ENCODE measurements at places on chromosomes 3 and 15. TPM values are rescaled to one million over a fixed set of nuclear protein-coding genes. Genes with fewer than 3 reads are reported as not detected.

DNA sequence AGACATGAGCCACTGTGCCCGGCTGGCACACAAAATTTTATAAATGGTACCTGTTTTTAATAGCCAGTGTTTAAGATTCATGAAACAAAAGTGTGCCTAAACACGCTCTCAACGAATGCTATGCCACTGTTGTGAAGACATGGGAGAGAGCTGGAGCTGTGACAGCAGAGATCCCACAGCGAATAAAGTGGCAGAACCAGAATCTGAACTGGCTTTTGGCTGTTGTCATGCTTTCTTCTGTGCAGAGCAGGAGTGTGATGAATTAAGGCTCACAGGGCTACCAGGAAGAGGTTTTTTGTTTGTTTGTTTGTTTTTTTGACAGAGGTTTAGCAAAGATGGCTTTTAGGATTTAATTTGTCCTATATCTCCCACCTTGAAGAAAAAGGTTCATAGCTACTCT is 14.5 kb downstream of the PTPRG start:
- H3K27ac ChIP-seq = no peak overlapping the region
- H3K4me1 ChIP-seq = peaks cover 87% of the 10 kb centered on the region
- H3K27me3 ChIP-seq = no peaks in the 10 kb centered on the region
- peaks cover 21% of the 10 kb centered on the region for H3K36me3 ChIP-seq
- H3K4me3 ChIP-seq = no peak overlapping the region

- H3K4me1 ChIP-seq = no peaks in the 10 kb centered on the region
- no peaks in the 10 kb centered on the region for H3K36me3 ChIP-seq
- DNase-seq = no peak
- H3K4me3 ChIP-seq = no peak overlapping the region
- H3K27ac ChIP-seq = no peak overlapping the region
- H3K27me3 ChIP-seq = no peaks in the 10 kb centered on the region
Observed at GRCh38 chr3:59531994-59532393, 482.2 kb upstream of the CFAP20DC start.

- peaks cover 11% of the 10 kb centered on the region for H3K36me3 ChIP-seq
- H3K27ac ChIP-seq = no peak overlapping the region
- H3K4me1 ChIP-seq = peaks cover 23% of the 10 kb centered on the region
Observed at GRCh38 chr3:133049491-133049890, 11.3 kb downstream of the TMEM108 start.

GRCh38 chr3:146339349-146339748 is 88.4 kb upstream of the PLSCR4 start:
- H3K27me3 ChIP-seq = no peaks in the 10 kb centered on the region
- DNase-seq = no peak
- peaks cover 17% of the 10 kb centered on the region for H3K36me3 ChIP-seq
- peaks cover 17% of the 10 kb centered on the region for H3K4me1 ChIP-seq
- H3K27ac ChIP-seq = no peak overlapping the region

GRCh38 chr3:157542711-157543500 is 39.7 kb upstream of the VEPH1 start:
- peak; percentile 72 for DNase-seq
- H3K27me3 ChIP-seq = peaks cover 24% of the 10 kb centered on the region
- H3K36me3 ChIP-seq = peaks cover 4% of the 10 kb centered on the region

DNA sequence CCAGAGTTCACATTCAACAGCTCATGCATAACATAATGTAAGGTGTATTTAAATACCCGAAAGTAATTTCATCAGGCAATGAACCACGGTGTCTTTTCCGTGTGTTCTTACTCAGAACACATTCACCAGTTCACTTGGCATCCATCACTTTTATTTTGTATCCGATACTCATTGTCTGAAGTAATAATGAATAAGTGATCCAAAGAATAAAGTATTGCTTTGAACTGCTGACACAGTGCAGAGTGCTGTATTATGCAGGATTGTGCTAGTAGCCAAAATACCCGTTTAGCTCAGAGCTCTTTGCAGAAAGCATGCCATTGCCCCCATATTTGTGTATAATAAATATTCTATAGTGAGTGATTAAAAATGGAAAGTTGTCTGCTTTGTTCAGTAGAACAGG is 460.9 kb upstream of the KCNMB2 start:
- no peaks in the 10 kb centered on the region for H3K36me3 ChIP-seq
- peaks cover 6% of the 10 kb centered on the region for H3K4me1 ChIP-seq
- DNase-seq = no peak

The HRG gene
- 0.11 TPM for total RNA-seq

DNA sequence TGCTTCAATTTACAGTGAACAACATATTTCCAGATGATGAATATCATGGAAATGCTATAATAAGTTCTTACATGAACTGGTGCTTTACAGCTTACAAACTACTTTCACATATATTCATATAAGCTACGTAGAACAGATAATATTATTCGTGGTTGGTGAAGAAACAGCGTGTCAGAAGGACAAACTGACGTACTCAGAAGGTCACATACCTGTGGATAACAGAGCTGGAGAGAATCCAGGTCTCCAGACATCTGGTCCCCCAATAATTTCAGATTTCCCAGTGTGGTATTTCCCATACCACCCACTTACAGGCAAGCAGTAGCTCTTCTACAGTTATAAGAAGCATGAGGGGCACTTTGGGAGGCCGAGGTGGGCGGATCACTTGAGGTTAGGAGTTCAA is 156.6 kb downstream of the PLD1 start:
- H3K4me3 ChIP-seq = no peak overlapping the region
- no peaks in the 10 kb centered on the region for H3K4me1 ChIP-seq

GRCh38 chr15:59587085-59587826 is 24.3 kb upstream of the GCNT3 start:
- H3K4me1 ChIP-seq = no peaks in the 10 kb centered on the region
- no peak overlapping the region for H3K27ac ChIP-seq
- DNase-seq = no peak
- H3K27me3 ChIP-seq = no peaks in the 10 kb centered on the region
- H3K36me3 ChIP-seq = no peaks in the 10 kb centered on the region
- H3K4me3 ChIP-seq = no peak overlapping the region

The PRSS50 gene
- total RNA-seq = 1.4 TPM

The TNFAIP8L3 gene
- 0.25 TPM for total RNA-seq

GRCh38 chr15:82810890-82811426 is 1.5 kb downstream of the WHAMM start:
- DNase-seq = no peak
- H3K36me3 ChIP-seq = peaks cover 4% of the 10 kb centered on the region
- peaks cover 2% of the 10 kb centered on the region for H3K27me3 ChIP-seq
- peaks cover 20% of the 10 kb centered on the region for H3K4me1 ChIP-seq
- H3K27ac ChIP-seq = no peak overlapping the region

- no peak for DNase-seq
- H3K4me3 ChIP-seq = no peak overlapping the region
- H3K36me3 ChIP-seq = no peaks in the 10 kb centered on the region
- H3K4me1 ChIP-seq = peaks cover 14% of the 10 kb centered on the region
- H3K27ac ChIP-seq = no peak overlapping the region
Observed at GRCh38 chr3:100033184-100033583, 81.1 kb downstream of the FILIP1L start.

DNA sequence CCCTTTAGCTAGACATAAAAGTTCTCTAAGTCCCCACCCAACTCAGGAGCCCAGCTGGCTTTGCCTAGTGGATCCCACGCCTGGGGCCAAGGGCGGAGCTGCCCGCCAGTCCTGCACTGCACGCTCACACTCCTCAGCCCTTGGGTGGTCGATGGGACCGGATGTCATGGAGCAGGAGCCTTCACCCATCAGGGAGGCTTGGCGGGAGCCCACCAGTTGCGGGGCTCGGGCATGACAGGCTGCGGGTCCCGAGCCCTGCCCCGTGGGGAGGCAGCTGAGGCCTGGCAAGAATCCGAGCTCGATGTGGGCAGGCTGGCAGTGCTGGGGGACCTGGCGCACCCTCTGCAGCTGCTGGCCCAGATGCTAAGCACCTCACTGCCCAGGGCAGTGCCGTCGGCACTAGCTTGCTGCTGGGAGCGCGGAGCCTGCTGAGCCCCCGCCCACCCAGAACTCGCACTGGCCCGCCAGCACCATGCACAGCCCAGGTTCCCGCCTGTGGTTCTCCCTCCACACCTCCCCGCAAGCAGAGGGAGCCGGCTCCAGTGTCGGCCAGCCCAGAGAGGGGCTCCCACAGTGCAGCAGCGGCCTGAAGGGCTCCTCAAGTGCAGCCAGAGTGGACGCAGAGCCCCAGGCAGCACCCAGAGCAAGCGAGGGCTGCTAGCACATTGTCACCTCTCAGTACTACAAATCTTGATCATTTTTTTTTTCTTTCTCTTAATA is 391.4 kb upstream of the NDN start:
- DNase-seq = no peak
- no peak overlapping the region for H3K4me3 ChIP-seq
- H3K36me3 ChIP-seq = peaks cover 41% of the 10 kb centered on the region
- H3K27me3 ChIP-seq = no peaks in the 10 kb centered on the region

The KLHL40 gene
- not detected for total RNA-seq

The NR2F2 gene
- 0.57 TPM for total RNA-seq

DNA sequence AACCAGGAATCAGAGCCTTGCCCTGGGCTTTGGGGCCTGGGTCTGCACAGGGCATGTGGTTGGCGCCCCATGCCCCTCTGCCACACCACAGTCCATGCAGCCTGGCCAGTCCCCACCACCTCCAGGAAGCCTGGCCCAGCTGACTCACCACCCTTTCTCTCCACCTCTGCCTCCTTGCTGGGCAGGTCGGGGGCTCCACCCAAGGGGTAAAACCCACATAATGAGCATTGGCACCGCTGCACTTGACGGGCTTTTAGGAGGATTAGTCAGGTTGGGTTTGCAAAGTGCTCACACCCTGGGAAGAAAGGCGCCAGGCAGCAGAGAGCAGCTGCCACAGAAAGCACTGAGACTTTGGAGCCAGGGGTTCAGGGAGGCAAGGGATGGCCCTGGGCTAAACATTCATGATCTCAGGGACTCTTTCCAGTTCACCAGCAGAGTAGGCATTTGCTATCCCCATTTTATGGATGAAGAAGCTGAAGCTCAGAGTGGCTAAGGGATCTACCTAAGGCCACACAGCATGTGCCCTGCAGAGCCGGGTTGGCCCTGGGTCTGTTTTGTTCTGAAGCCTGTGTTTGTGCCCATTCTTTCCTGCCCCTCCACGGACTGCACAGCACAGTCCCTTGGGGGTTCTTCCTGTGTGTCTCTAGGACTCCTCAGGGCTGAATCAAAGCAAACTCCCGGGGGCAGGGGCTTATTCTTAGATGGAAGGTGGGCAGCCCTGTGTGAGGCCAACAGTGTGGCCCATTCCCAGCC is 113.4 kb downstream of the ETFA start:
- H3K4me3 ChIP-seq = no peak overlapping the region
- no peak for DNase-seq
- H3K4me1 ChIP-seq = peaks cover 22% of the 10 kb centered on the region
- H3K36me3 ChIP-seq = no peaks in the 10 kb centered on the region

- H3K27ac ChIP-seq = no peak overlapping the region
- H3K4me3 ChIP-seq = 0 out of 2 replicates have a peak overlapping the region, but pooled peaks have one; percentile 23
- H3K36me3 ChIP-seq = no peaks in the 10 kb centered on the region
- H3K27me3 ChIP-seq = no peaks in the 10 kb centered on the region
Observed at GRCh38 chr3:132318451-132318850, 1.2 kb downstream of the ACP3 start.

DNA sequence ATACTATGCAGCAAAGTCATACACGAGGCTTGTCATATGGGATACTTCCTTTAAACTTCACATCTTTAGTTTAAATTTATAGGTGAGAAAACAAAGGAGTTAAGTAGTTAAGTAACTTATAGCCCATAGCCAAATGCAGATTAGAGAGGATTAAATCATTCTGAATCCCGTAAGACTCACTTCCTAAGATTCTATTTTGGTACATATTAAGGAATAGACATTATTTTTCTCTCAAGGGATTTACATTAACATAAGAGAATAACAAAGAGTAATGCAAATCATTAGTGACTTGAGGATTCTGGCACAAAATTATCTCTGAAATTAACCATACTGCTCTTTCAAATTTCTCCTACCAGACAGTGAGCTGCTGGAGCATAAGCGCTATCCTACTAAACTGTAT is 747.4 kb upstream of the ARPP21 start:
- H3K27ac ChIP-seq = no peak overlapping the region
- no peak for DNase-seq
- H3K36me3 ChIP-seq = peaks cover 7% of the 10 kb centered on the region
- H3K4me1 ChIP-seq = peaks cover 20% of the 10 kb centered on the region
- no peaks in the 10 kb centered on the region for H3K27me3 ChIP-seq

The TJP1 gene
- total RNA-seq = 129 TPM

GRCh38 chr3:7275396-7275795 is 414.5 kb downstream of the GRM7 start:
- H3K27me3 ChIP-seq = no peaks in the 10 kb centered on the region
- H3K27ac ChIP-seq = no peak overlapping the region
- H3K36me3 ChIP-seq = no peaks in the 10 kb centered on the region
- no peaks in the 10 kb centered on the region for H3K4me1 ChIP-seq
- DNase-seq = no peak

DNA sequence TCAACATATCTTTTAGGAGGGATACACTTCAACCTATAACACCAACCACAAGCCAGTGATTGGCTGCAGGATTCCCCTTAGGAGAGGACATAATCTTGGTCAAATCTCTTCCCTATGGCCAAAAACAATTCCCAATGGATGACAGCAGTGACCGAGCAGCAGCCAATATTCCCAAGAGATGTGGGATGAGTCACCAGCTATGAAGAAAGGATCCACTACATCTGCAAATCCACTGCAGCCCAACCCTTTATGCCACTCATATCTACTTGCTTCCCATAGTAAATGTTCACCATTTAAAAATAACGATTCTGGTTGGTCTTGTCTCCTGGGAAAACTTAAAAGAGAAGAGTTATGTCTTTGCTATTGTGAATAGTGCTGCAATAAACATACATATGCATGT is 4.5 kb upstream of the IQCF5 start:
- no peak overlapping the region for H3K4me3 ChIP-seq
- H3K36me3 ChIP-seq = no peaks in the 10 kb centered on the region
- H3K4me1 ChIP-seq = 0 out of 2 replicates have a peak, but pooled peaks cover 2% of the 10 kb centered on the region

- 0 out of 2 replicates have a peak, but pooled peaks cover 3% of the 10 kb centered on the region for H3K36me3 ChIP-seq
- H3K27ac ChIP-seq = no peak overlapping the region
- no peak for DNase-seq
- H3K27me3 ChIP-seq = no peaks in the 10 kb centered on the region
- H3K4me1 ChIP-seq = peaks cover 19% of the 10 kb centered on the region
Observed at GRCh38 chr3:112793326-112794081, 53.2 kb downstream of the CD200R1L start.

- H3K4me1 ChIP-seq = no peaks in the 10 kb centered on the region
- no peaks in the 10 kb centered on the region for H3K27me3 ChIP-seq
- no peaks in the 10 kb centered on the region for H3K36me3 ChIP-seq
- no peak overlapping the region for H3K4me3 ChIP-seq
Observed at GRCh38 chr3:169953462-169954141, 13.0 kb upstream of the SEC62 start.
